Esophagus squamous epithelium (tissue), 5 donors: ENCODE measurements at places on chromosomes 2 and 18. TPM values are rescaled to one million over a fixed set of nuclear protein-coding genes. Genes with fewer than 3 reads are reported as not detected.

GRCh38 chr2:172986040-172986439 is 89.6 kb upstream of the MAP3K20 start:
- no peak for DNase-seq

- no peak for DNase-seq
Observed at GRCh38 chr18:67517444-67517765, 885 bp upstream of the DSEL start.

GRCh38 chr2:8840475-8841091 is 3.2 kb upstream of the KIDINS220 start:
- no peak for DNase-seq

GRCh38 chr2:76506538-76506937 is 795.8 kb upstream of the GCFC2 start:
- no peak for DNase-seq

ZNF2 gene
- 4.0 TPM for total RNA-seq

UGT1A4 gene
- 3.8 TPM for total RNA-seq

MYO7B gene
- total RNA-seq, result not detected
